ENCODE measurements at places on chromosomes 6 and 20.

- DNase-seq = peak; percentile 63
Measured at GRCh38 chr6:3356056-3356823, 97.5 kb downstream of the PSMG4 start.

DNA sequence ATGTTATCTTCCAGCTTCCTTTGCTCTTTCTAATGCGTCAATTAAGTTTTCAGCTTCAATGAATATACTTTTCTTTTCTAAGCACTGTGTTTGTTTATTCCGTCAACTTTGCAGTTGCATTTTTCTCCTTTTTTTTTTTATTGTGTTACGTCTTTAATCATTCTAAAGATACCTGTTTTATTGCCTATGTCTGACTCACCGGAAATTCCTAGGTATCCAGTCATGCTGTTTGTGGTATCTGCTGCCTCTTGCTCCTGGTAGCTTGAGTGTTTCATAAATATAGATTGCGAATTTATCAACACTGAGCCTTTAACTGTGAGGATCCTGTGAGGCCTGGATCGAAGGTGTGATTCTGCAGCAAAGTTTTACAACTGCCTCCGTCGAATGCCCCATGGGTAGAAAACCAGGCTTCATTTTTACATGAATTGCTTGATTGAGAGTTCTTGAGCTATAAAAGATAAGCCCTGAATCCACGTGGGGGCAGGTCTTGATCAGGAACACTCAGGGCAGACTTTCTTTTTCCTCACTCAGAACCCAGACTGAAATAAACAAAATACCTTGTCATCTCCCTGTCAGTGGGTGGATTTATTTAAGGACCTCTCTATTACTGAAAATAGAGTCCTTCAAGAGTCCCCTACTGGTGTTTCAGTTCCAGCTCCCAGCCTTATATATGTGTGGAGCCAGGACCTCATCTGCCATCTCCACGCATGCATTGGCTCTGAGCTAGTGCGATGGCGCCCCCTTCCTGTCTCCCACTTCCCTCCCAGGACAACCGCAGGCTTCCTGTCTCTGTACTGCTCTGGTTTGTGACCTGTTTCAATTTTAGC is 60.1 kb upstream of the LRRC1 start:
- DNase-seq = no peak

DNA sequence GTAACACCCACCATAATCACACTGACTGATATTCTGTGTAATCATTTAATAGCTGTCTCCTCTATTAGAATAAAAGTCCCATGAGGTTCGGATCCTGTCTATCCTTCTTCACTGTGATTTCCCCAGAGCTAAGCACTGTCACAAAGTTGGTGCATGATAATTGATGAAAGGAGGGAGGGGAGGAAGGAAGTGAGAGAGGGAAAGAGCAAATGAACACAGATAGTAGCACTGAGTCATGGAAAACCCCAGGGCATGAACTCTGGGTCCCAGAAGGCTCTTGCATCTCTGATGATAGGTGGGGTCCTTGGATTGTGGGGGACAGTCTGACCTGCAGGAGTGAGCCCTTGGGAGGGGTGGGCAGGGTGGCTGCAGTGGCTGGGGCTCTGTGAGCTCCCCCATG is 294.1 kb downstream of the LRFN2 start:
- no peak for DNase-seq

DNA sequence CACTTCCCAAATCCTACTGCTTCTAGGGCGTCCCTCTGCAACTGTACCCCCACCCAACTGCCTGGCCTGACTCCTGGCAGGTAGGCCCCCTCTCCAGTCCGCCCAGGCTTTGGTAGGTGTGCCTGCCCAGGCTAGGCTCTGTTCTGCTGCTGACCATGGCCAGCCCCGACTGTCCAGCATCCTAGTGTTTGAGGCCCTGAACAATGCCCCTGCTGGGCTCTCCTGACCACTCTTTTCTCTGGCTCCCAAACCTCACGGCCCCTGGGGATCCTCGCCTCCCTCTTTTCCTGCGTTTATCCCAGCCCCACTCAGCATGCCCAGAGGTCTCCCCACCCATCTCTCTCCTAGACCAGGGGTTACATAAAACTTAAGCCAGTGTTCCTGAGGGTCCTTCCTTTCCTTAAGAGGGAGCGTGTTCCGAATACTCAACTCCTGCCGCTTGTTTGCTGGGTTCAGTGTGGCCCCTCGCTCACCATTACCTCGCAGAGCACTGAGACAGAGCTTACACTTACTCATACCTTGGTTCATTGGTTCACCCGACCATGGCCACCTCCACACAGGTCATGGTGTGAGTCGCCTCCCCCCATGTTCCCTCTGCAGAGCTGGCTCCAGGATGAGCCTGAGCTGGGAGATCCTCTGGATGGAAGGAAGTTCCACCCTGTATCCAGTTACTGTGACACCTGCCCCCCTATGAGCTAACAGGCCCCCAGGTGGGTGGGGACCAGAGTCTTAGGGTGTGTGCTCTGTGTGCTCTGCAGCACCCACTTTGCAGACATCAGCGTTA is 21.0 kb upstream of the MYT1 start:
- no peak for DNase-seq

DNA sequence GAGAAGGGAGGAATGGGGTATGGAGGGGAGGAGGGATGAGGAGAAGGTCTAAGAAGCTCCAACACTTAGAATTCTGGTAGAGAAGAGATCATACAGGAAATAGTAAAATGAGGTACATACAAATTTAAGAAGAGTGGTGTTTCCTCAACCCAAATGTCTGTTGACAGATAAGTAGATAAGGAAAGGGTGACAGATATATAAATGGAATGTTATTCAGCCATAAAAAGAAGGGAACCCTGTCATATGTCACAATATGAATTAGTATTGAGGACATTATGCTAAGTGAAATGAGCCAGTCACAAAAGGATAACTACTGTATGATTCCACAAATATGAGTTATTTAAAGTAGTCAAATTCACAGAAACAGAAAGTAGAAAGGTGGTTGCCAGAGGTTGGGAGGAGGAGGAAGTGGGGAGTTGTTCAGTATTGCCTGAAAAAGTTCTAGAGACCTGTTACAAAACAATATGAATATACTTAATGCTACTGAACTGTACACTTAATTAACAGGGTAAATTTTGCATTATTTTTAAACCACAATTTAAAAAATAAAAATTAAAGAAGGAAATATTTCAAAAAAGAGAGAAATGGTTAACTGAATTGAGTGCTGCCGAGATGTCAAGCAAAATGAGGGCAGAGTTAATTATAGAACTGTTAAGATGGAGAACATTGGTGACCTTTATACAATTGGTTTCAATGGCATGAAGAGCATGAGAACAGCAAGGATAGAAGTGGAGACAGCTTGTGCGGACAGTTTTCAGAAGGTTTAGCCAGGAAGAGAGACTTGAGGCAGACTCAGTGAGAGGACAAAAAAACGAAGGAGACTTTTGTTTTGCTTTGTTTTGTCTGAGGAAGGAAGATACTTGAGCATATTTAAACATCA is 47.6 kb upstream of the ADGRF4 start:
- DNase-seq = no peak

GRCh38 chr20:24815931-24816330 is 133.1 kb upstream of the CST7 start:
- DNase-seq = no peak

DNA sequence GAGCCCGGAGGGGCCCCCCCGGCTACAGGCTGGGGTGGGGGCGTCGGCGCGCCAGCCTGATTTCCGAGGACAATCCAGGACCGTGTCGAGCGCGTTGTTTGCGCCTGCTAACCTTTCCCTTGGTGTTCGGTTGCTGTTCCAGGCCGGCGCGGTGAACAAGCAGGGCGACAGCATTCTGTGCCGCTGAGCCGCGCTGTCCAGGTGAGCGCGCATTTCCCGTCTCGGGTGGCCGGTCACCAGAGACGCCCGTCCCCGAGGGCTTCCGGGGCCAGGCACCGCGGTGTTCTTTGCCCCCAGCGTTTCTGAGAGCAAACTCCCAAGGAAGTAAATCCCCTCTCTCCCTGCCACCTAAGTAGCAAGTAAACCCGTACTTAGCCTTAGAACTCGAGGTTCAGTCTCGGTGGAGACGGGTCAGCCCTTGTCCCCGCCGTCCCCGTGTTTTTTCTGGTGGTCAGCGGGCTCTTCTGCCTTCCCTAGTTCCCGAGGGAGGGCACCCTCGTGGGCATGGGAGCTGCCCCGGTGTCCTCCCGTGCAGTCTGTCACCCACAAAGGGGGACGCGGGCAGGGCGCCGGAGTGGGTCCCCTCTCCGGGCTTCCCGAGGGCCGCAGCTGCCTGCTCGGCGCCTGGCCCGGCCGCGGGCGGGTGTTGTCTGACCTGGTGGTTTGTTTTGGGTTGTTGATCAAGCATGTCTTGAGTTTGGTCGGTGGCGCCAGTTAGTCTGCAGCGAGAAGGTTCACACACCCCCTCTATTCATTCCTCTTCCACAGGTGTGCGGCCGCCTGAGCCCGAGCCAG is 1.5 kb downstream of the ID4 start:
- no peak for DNase-seq

- DNase-seq = no peak
Measured at GRCh38 chr6:37547564-37548061, 47.9 kb upstream of the CCDC167 start.

- DNase-seq = no peak
Measured at GRCh38 chr20:43728686-43729255, 2.0 kb upstream of the GTSF1L start.

GRCh38 chr6:148524976-148525375 is 182.3 kb downstream of the SASH1 start:
- DNase-seq = no peak

DNA sequence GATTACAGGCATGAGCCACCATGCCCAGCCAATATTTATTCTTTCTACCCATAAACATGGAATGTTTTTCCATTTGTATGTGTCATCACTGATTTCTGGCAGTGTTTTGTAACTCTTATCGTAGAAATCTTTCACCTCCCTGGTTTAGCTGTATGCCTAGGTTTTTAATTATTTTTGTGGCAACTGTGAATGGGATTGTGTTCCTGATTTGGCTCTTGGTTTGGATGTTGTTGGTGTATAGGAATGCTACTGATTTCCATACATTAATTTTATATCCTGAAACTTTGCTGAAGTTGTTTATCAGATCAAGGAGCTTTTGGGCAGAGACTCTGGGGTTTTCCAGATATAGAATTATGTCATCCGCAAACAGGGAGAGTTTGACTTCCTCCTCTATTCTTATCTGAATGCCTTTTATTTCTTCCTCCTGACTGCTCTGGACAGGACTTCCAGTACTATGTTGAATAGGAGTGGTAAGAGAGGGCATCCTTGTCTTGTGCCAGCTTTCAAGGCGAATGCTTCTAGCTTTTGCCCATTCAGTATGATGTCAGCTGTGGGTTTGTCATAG is 198.6 kb downstream of the ZDHHC14 start:
- no peak for DNase-seq

DNA sequence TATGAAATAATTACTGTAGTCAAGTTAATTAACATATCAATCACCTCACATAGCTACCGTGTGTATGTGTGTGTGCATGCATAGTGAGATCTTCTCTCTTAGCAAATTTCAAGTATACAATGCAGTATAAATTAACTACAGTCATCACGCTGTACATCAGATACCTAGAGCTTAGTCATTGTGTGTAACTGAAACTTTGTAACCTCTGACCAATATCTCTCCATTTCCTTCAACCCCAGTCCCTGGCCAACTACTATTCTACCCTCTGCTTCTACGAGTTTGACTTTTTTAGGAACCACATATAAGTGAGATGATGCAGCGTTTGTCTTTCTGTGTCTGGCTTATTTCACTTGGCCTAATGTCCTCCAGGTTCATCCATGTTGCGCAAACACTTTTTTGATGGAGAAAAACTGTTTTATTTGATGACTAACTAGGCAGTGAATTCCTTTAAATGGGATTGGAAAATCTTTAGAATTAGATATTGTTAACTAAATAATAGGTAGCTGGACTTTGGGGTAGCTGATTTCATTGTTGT is 459.5 kb downstream of the DHX35 start:
- no peak for DNase-seq

DNA sequence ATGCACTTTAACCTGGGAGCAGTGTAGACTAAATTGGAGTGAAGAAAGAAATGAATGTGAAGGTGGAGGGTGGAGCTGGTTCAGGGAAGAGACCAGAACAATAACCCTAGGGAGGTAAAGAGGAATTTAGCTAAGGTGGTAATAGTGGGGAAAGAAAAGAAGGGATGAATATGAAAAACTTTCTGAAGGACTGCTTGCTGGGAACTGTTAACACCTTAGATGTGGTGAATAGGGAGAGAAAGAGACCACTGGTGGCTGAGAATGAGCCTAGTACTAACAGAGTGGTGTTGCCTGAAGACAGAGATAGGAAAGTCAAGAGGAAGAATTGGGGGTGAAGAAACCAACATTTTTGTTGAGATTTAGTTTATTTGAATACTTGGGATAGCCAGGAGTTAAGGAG is 78.4 kb upstream of the HS3ST5 start:
- DNase-seq = no peak

- no peak for DNase-seq
Measured at GRCh38 chr6:23073821-23074220, 504.5 kb downstream of the HDGFL1 start.

Data from activated T-cell treated with anti-CD3 and anti-CD28 coated beads, Interleukin-2, amount 50 U/mL, for 1 hour (primary cell).